WTC11 (cell line): ENCODE measurements at places on chromosomes 11 and 22. TPM values are rescaled to one million over a fixed set of nuclear protein-coding genes. Genes with fewer than 3 reads are reported as not detected.

- DNase-seq: no peak
Observed at GRCh38 chr11:115408036-115408921, 95.9 kb downstream of the CADM1 start.

GRCh38 chr11:34893416-34893815, 22.8 kb downstream of the APIP start:
- DNase-seq: no peak

DNA sequence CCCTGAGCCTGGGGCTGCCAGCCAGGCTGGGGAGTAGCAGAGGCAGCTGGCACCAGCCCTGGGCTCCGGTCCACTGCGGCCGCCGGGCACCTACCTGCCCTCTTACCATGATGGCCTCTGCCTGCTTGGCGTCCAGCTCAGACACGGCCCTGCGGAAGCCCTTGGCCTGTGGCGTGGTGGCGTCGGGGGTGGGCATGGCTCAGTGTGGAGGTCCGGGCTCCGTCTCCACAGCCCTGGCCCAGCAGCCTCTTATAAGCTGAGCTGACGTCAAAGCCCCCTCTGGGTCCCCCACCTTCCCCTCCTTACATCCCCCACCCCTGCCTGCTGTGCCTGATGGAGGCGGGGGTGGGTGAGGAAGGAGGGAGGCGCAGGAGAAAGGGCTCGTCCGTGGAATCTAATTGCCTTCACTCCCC, at the start of gene TH:
Gene TH, minus strand, starts transcription at position 225 of the 413 bp plus-strand sequence. Its CDS starts 29 bp downstream, at position 196.
- DNase-seq: no peak

DNA sequence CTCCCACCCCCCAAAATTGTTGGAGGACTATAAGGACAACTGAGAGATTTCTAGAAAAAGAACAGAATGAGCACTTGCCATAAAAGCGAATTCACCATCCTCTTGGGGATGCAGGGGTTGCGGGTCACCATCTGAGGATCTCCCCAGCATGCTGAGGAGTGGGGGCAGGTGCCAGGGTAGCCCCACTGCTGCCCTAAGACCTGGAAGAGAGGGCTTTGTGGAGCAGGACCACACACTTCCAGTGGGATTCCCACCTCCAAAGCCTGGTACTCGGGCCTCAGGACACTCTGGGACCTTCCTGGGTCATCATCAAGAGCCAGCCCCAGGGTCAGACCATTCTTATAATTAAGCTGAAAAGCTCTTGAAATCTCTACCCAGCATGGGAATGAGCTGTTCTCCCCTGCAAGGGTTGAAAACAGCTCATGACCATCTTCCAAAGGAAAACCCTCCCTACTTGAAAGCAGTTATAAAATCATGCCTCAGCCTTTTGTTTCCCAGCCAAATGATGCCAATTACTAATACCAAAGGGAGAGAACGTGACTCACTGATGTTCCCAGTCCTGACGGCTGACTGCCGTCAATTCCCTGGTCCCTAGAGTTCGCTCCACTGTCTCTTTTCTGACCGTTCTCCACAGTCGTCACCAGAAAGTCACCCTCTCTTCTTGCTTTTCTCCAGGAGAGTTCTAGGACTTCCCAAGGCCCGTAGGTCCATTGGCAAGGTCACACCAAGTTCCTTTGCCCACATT, 76.8 kb upstream of the CREB3L1 start:
- DNase-seq: no peak

The ATG2A gene
- total RNA-seq: 25.2 to 31.4 TPM (median 27.6 TPM) in 3 replicates

DNA sequence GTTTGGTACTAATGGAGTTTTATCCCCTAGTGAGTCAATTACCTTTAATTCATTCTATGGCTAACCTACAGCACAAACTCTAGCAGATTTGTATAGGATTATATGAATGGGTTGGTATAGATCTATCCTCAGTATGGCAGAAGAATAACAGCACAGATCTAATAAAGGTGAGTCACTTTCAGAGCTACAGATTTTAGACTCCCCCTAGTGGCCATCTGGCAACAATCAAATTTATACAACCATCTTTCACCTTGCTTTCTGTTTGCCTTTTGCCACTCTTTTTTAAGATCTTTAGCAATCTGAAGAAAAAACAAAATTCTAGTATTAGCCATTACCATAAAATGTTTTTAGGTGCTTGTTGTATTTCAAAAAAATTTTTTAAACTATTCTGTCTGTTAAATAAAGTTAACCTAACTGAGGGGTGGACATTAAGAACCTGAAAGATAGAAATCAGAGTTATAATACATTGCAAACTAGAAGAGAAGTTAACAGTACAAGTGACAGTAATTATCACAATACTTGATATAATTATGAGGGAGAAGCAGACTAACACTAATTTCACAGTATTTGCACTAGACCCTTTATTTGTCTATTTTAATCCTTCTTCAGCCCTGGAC, 25.8 kb downstream of the DDIAS start:
- no peak for DNase-seq

DNA sequence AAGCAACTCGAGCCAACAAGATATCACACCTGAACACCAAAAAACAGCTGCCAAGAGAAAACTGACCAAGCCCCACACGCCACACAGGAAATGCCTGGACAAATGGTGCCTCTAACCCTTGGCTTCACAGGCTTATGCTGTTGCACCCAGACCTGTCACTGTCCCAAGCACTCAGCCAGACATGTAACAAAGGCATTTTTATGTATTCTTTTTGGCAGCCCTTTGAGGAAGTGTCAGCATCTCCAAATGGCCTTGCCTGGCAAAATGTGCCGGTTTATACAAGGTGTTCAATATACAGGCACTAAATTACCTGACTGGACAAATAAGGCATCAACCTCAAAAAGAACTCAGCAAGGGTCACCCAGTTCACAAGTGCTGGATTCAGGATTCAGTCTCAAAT, 6.1 kb downstream of the HDHD5 start:
- DNase-seq: no peak
